ENCODE measurements at places on chromosomes 12 and 14. TPM values are rescaled to one million over a fixed set of nuclear protein-coding genes. Genes with fewer than 3 reads are reported as not detected.

The ACOT6 gene
- total RNA-seq, result not detected

The NELL2 gene
- not detected for total RNA-seq

The PTGER2 gene
- not detected for total RNA-seq

The KRT86 gene
- total RNA-seq, result 0.26 TPM

The PTPRO gene
- under 0.01 TPM for total RNA-seq

GRCh38 chr12:129203456-129203855, 350.2 kb downstream of the GLT1D1 start:
- DNase-seq, result no peak

DNA sequence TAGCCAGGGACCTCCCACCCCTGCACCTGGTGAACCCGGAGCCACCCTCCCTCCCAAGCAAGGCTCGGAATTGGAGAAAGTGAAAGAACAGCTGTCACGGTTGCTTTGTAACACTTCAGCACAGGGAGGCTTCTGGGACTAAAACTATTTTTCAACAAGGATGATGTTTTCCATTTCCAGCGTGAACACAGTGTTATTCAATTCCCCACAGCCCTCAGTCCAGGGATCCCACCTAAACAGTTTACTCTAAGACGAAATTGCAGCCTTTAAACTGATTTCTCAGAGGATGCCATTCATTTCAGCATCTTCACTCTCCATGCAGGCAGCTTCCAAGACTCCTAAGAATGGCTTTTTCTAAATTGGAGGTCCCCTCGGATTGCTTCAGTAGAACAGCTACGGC, 229.2 kb downstream of the SLC15A4 start:
- DNase-seq, result no peak

DNA sequence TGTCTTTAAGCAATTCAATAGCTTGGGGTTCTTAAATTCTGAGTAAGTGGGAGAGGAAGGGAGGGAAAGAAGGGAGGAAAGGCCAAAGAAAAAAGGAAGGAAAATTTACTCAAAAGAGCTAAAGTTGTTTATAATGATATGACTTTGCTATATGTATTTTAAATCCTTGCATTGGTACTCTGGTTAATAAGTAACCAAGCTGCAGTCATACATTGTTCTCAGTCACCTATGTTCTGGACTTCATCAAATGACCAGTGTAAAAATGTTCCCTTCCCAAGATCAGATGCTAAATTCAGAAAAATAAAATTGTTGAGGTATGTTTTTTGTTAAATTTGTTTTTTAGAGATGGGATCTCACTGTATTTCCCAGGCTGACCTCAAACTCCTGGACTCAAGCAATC, 259.9 kb upstream of the CPNE8 start:
- no peak for DNase-seq

DNA sequence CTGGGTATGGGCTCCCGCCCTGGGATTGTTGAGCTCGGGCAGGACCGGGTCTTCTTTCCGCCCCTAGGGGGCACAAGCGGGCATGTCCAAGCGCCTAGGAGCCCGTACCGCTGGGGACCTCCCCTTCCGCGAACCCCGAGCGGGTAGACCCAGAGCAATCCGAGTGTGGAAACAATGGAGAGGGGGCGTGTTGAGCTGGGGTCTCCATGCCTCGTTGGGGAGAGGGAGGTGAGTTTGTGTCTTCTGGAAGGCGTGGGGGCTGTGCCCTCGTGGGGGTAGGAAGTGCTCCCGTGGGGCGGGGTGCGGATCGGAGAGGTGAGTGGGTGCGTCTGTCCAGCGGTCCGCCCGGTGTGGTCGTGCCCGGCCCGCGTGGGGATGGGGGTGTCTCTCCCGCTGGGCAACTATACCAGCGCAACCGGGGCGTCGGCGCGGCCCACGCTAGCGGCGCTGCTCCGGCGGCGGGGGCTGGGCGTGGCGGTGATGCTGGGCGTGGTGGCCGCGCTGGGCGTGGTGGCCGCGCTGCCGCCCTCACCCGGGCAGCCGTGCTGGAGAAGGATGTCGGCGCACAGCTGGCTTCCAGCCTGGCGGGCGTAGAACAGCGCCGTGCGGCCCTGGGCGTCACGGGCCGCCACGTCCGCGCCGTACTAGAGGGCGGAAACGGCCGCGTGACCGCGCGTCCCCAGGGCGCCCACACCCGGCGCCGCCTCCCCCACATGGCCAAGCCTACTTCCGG, 12.2 kb downstream of the AGAP2 start:
- DNase-seq, result peak; percentile 67

- no peak for DNase-seq
Measured at GRCh38 chr14:65373671-65374039, 38.9 kb upstream of the FUT8 start.

DNA sequence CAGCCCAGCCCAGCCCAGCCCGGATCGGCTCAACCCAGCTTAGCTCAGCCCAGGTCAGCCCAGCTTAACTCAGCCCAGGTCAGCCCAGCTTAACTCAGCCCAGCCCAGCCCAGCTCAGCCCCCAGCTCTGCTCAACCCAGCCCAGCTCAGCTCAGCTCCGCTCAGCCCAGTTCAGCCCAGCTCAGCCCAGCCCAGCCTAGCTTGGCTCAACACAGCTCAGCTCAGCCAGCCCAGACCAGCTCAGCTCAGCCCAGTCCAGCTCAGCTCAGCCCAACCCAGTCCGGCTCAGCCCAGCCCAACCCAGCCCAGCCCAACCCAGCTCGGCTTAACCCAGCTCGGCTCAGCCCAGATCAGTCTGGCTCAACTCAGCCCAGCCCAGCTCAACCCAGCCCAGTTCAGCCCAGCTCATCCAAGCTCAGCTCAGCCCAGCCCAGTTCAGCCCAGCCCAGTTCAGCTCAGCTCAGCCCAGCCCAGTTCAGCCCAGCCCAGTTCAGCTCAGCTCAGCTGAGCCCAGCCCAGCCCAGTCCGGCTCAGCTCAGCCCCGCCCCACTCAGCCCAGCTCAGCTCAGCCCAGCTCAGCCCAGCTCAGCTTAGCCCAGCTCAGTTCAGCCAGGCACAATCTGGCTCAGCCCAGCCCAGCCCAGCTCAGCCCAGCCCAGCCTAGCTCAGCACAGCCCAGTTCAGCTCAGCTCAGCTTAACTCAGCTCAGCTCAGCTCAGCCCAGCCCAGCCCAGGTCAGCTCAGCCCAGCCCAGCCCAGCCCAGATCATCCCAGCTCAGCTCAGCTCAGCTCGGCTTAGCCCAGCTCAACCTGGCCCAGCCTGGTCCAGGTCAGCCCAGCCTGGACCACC, 331.7 kb downstream of the TMEM121 start:
- DNase-seq, result no peak

DNA sequence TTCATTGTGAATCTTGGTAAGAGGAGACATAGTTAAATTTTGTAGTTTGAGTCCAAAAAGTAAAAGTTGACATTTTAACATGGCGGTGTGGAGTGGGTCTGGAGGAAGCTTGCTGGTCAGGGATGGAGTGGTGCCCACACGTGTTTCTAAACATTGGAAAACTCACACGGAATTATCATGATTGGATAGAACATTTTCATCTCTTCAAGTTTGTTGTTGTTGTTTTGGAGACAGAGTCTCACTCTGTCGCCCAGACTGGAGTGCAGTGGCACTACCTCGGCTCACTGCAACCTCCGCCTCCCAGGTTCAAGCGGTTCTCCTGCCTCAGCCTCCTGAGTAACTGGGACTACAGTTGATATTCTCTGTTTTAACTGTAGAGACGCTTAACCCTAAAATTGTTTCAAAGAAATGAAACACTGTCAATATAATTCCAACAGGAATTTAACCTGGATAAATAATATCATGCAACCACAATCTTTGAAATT, 502 bp upstream of the MBIP start:
- DNase-seq, result no peak

GRCh38 chr12:92192360-92192759, 46.7 kb upstream of the BTG1 start:
- DNase-seq, result no peak

GRCh38 chr12:63977441-63977840, 132.9 kb downstream of the SRGAP1 start:
- no peak for DNase-seq

GRCh38 chr14:79101388-79101787, 931.2 kb downstream of the NRXN3 start:
- DNase-seq, result no peak

DNA sequence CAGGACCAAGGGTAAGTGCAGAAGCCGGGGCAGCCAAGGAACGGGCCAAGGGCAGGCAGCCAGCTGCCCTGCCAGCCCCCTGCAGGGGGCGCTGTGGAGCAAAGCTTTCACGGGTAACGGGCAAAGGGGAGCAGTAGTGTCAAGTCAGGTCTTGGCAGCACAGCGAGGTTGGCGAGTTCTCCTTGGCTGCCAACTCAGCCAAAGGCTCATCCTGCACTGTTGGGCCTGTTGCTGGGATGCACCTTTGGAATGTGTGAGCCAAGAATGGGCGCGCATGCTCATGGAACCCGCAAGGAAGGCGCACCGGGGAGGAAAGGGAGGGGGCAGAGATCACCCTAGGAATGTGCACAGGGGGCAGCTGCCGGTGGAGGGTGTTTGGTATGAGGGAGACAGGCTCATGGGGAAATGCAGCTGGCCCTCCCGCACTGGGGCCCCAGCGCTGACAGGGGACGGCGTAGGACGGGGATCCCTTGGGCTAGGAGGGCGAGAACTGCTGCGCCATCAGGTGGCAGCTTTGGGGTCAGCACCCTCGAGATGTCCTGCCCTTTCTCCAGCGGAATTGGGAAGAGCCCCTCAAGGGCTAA, 138.0 kb downstream of the ASCL4 start:
- DNase-seq, result peak; percentile 54
